Renal pelvis (tissue), 12 donors: ENCODE measurements at places on chromosomes 12 and 14. TPM values are rescaled to one million over a fixed set of nuclear protein-coding genes. Genes with fewer than 3 reads are reported as not detected.
A peak's percentile ranks its signal among the peaks of the same experiment; 100 is the strongest.

GRCh38 chr12:16281157-16281556, 3.7 kb upstream of the SLC15A5 start:
- DNase-seq, result no peak

ACOT4 gene
- polyA plus RNA-seq, result 4.2 TPM

RTL1 gene
- polyA plus RNA-seq, result not detected

DNA sequence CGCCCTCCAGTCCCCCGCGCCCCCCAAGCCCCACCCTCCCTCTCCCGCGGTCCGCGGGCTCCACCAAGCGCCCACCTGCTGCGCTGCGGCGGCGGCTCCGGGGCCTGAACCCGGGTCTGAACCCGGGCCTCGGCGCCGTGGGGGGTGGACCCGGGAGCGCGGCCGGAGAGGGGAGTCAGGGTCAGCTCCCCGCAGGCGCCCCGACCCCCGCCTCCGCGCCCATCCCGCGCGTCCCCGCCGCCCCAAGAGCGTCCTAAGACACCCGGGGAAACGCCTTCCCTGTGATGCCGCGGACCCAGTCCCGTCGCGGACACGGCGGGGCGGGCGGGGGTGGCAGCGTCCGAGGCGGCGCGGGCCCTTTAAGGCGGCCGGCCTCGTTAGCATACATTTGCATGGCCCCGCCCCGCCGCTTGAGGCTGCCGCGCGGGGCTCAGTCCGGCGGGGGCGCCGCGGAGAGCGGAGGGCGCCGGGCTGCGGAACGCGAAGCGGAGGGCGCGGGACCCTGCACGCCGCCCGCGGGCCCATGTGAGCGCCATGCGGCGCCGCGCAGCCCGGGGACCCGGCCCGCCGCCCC, at the start of gene MMP17:
Gene MMP17 (plus strand): TSS at position 433 of the 574 bp plus-strand sequence. CDS start 102 bp downstream, at position 535.
- DNase-seq, result no peak

GRCh38 chr14:105055736-105056302, 9.4 kb downstream of the GPR132 start:
- no peak for DNase-seq

GRCh38 chr12:29032446-29032845, 116.6 kb upstream of the FAR2 start:
- DNase-seq, result no peak

GPRC5A gene
- polyA plus RNA-seq, result 11.7 TPM

- peak; percentile 8 for DNase-seq
Observed at GRCh38 chr12:100741084-100741711, 53.4 kb upstream of the ANO4 start.

GRCh38 chr12:93612776-93613175, 40.3 kb downstream of the SOCS2 start:
- no peak for DNase-seq

DNA sequence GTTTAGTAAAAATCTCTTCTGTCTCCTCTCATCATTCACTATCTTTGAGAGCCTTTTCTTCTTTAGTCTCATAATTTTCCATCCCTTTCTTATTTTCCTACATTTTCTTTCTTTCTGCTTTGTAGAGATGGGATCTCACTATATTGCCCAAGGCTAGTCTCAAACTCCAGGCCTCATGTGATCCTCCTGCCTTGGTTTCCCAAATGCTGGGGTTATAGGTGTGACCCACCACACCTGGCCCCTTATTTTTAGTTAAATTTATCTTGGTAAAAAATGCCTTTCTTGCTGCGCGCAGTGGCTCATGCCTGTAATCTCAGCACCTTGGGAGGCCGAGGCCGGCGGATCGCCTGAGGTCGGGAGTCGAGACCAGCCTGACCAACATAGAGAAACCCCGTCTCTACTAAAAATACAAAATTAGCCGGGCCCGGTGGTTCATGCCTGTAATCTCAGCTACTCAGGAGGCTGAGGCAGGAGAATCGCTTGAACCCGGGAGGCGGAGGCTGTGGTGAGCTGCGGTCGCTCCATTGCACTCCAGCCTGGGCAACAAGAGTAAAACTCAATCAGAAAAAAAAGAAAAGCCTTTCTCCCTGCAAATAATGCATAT, 996 bp downstream of the SLC2A3 start:
- DNase-seq, result no peak

GRCh38 chr14:56585461-56586084, 6.0 kb downstream of the TMEM260 start:
- DNase-seq, result no peak

DNA sequence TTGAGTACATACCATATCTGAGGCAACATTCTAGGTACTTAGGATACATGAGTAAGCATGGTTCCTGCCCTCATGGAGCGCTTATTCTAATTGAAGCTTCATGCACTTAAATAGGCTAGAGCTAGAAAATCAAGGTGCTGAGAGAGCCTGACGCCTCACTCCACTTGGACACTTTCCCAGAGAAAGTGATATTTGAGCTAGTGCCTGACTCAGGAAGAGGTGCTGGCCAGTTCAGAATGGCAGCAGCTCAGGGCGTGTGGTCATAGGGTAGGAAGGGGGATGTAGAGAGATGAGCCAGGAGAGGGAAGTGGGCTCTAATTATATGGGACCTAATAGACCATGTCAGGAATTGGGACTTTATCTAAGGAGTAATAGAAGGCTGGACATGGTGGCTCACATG, 33.3 kb downstream of the TULP3 start:
- DNase-seq, result no peak

DNA sequence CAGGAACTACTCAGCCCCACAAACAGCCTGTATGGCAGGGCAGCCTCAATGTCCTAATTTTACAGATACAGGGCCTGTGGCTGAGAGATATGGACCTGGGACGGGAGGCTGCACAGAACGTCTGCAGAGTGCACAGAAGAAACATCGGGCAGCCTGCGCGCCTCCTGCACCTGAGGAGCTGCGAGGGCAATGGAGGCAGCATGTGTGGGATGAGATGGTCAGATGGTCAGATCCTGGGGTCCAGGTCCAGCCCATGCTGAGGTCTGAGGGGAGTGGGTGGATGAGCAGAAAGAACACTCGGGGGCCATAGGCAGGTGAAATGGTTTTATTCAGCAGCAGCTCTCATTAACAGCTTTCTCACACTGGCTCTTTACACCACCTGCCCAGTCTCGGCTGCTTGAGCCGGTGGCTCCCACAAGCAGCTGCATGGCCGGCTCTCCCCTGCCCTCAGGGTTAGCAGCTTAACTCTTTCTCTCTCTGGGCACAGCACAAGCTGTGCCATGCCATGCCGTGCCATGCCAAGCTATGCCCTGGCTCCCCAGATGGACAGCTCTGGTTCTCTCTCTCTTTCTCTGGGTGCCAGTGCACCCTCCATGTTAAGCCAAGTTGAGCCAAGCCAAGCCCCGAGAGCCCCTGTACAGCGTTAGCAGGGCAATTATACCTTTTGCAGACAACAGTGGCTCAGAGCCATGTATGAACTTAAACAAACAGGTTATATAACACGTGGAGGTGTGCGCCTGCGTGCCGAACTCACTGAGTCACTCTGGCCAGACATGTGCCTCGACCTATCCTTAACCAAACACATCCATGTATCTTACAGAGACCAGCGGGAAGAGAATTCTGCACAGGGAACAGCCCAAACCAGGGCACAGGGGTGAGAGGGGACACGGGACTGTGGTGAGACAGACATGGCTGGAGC, 47.6 kb downstream of the RIMBP2 start:
- DNase-seq, result no peak

DNA sequence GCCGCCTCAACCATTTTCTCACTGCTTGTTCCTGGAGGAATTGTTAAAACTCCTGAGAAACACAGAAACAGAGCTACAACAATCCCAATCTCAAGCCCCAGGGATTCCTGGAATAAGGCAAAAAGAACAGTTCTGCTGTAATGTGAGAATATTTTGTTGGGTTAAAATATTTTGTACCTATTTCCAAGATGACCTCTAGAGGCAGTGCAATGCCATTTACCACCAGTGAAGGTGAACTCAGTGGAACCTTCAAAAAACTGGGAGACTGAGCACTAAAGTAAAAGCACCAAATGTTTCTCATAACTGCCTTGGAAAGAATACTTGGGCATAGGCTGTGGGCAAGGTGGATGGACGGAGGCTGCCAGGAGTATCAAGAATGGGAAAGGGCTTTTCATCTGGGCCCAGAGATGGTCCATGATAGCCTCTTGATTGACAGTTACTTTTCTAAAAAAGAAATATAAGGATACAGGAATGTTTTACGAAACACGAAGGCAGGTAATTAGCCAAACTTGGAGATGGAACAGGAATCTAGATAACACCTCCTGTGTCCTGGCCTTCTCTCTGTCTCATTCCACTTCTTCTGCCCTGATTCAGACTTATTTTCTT, 334.0 kb upstream of the FLRT2 start:
- no peak for DNase-seq

DPPA3 gene
- polyA plus RNA-seq, result not detected
